ENCODE measurements at places on chromosomes 1 and 21.

DNA sequence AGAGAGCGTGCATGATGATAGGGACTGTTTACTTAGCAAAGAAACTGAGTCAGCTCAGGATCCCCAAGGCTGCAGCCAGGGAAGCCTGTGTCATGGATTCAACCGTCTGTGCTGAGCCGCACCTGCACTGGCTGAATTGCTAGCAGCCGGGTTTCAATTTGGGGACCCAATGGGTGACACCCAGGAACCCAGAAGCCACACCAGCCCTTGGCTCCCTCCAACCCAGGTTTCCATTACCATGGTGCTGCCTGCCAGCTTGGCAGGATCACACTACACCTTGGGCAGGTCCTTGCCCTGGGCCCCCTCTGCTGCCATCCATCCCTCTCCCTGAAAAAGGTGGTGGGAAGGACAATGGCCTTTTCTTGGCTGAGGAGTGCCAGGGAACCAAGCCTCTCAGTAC lies 64.0 kb upstream of the CLDN14 start:
- no peak for DNase-seq

- DNase-seq = no peak
These were observed 375.7 kb downstream of the ST6GALNAC3 start for GRCh38 chr1:76450229-76450628.

- no peak for DNase-seq
These were observed 39.1 kb downstream of the PTPRU start for GRCh38 chr1:29275435-29275834.

- DNase-seq = no peak
These were observed 8.9 kb downstream of the GABRD start for GRCh38 chr1:2027961-2028583.

- no peak for DNase-seq
These were observed 12.1 kb downstream of the PLOD1 start for GRCh38 chr1:11946647-11947046.

DNA sequence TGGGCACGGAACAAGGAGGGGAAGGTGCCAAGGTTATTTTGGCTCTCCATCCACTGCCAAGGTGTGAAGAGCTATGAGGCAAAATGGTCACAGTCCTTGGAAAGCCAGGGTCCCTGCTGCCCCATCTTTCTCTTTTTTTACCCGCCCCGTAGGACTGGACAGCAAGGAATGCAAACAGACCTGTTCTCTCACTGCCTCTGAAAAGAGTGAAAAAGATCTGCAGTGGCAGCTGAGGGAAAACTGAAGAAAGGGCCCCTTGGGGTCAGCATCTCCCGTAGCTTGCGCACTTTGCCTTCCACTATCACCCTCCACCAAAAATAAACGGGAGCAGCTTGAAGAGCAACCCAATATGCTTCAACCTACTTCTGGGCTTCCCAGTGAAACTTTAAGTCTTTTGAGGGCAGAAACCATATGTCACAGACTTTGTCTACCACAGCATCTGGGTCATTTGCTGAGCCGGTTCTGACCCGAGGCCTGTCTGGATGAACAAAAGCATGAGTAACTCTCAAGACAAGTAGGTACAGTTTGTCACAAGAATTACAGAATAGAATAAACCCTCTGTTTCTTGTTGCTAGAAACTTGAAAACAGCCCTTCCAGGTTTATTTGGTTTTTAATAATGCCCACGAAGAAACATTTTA lies 9.4 kb upstream of the KIF14 start:
- no peak for DNase-seq

GRCh38 chr1:156750711-156751450 lies 594 bp downstream of the HDGF start:
- DNase-seq = no peak

DNA sequence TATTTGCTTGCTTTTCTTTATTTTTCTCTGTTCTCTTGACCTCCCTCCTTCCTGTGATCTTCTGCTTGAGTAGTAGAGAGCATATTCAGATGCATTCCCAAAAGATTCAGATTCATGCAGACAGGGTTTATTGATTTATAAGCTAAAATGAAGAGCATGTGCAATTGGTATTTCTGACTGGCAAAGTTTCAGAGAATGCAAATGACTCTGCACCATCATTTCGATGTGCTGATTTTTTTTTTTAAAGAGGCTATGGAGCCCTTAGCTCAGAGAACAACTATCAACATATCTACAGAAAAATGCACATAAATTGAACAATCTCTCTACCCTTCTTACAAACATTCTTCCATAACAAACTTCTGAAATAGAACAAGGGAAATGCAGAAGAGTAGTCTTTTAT lies 312.0 kb downstream of the VAV3 start:
- no peak for DNase-seq

- no peak for DNase-seq
These were observed 21.2 kb upstream of the ADAR start for GRCh38 chr1:154629061-154629674.

GRCh38 chr1:66346873-66347272 lies 187.1 kb upstream of the SGIP1 start:
- DNase-seq = no peak

DNA sequence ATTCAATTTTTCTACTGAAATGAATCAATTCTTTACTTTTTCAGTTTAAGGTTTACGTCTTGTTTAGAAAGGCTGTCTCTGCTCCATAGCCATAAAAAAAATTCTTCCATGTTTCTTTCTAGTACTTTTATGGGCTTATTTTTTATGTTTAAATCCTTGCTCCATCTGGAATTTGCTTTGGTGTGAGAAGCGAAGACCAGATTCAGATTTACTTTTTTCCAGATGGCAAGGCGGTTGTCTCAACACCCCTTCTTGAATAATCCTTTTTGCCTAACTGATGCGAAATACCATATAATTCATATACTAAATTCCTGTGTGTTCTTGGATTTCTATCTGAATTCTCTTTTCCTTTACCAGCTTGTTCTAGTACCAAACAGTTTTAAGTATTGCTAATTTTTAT lies 101.5 kb downstream of the C1orf94 start:
- DNase-seq = no peak

DNA sequence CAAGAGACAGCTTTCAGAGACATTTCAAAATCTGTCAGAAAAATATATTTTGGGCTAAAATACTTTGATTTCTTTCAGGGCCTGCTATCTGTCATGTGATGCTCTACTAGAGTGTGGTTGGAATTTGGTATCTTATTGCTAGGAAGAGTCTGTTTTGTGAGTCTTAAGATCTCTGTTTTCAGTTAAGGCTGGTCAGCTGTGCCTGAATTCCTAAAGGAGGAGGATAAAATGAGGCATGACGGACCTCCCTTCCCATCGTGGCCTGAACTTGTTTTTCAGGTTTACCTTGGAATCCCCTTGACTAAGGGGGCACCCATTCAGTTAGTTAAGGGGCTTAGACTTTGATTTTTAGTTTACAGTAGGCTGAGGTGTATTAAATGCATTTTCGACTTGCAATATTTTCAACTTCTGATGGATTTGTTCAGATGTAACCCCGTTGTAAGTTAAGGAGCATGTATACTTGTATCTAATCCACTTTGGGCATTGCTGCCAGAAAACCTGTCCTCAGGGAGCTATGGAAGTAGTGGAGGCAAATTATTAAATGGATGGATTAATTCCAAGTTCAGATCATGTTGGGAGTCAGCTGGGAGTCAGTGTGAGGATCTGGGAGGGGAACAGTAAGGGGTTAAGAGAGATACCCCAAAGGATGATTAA lies 18.3 kb downstream of the CAPN2 start:
- no peak for DNase-seq

DNA sequence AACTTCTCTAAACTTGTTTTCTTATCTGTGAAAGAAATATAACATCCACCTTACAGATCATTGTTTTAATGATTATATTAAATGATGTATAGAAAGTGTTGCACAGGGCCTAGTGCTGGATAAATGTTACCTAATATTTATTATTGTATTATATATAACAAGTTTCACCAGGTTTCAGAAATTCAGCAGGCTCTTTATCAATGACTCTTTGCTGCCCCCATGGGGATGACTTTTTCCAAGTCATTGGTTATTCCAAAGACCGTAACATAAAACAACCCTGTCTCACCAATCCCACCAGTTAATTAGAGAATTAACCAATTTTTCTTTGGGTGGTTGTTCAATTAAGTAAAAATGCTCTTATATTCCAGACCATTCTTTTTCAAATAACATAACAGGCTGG lies 7.3 kb upstream of the DEDD start:
- DNase-seq = no peak

DNA sequence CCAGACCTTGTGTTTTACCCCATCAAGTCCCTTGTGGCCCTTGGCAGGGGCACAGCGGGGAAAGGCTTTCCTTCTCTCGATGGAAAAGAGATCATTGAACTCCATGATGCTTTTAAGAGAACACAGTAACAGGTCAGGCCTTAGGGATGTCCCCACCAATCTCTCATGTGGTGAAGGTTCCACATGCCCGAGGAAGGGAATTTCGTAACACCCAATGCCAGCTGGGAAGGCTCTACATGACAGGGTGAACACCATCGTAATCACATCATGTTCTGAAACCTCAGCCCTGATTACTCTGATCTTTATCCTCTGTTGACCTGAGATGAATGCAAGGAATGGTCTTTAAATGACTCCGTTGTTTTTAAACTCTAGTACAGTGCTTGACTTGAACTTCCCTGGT lies 105.5 kb upstream of the SPAG17 start:
- DNase-seq = no peak

DNA sequence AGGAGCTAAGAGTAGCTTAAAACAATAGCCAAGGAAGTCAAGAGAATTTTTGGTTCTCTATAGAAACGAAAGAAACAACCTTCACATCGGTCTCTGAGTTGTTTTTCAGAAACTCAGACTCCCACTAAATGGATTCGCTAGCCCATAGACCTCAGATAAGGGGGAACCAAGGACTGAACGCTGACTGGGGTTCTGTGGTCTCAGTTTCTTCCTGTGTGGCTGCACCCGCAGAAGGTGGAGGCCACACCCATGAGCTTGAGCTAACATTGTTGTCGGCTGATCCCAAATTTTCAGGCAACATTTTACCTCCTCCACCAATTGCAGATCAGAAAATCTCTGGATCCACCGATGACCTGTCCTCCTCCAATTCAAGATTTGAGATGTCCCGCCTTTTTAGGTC lies 456.1 kb downstream of the AJAP1 start:
- no peak for DNase-seq

- DNase-seq = no peak
These were observed 581.4 kb downstream of the USP25 start for GRCh38 chr21:16311229-16311628.

GRCh38 chr1:40650075-40650474 lies 15.4 kb downstream of the RIMS3 start:
- no peak for DNase-seq

DNA sequence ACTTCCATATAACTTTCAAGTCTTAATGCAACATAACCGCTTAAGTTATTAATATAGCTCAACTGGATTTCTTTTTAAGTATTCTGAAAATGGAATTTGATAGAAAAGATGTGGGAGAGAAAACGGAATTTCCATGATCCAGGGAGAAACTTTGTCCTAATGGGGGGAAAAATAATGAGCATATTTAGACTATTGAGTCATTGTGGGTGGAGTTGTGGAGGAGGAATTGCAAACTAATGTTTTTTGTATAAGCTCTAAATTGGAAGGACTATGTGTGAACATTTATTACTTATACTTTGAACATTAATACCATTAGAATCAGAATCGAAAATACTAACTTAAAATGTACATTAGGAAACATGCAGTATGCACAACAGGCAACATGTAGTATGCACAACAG lies 159.9 kb upstream of the NEGR1 start:
- DNase-seq = no peak

DNA sequence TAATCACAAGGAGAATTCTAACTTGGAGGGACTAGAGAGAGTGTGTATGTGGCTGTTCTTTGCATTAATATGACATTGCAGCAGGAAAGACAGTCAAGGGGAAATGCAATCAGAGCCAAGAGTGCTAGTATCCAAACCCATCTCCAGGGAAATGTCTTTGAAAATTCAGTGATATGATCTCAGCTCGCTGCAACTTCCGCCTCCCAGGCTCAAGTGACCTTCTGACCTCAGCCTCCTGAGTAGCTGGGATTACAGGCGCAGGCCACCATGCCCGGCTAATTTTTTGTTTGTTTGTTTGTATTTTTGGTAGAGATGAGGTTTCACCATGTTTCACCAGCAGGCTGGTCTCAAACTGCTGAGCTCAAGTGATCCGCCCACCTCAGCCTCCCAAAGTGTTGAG lies 16.3 kb downstream of the VASH2 start:
- no peak for DNase-seq

- no peak for DNase-seq
These were observed 549.7 kb upstream of the ADGRL4 start for GRCh38 chr1:79556189-79556588.

DNA sequence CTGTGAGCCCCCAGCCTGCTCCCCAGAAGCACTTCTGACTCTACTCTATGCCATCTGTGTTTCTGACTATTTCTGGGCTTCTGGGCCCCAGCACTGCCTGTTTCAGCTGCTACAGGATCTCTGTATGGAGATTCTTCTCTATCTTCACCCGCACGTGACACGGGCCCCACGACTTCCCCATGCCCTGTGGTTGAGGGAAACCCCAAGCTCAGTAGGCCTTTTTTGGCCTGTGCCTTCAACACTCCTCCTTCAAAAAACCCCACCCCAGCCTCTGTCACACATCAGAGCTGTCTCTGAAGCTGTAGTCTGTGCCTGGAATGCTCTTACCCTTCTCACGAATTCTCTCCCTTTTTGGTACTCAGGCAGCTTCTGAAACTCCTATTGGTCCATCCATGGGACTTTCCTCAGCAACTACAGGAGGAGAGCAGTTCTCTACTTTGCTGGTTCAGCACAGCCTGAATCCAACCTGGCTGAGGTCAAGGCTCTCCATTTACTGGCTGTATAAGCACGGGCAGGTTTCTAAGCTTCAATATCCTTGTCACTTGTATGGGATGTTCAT lies 2.0 kb upstream of the NID1 start:
- DNase-seq = no peak

DNA sequence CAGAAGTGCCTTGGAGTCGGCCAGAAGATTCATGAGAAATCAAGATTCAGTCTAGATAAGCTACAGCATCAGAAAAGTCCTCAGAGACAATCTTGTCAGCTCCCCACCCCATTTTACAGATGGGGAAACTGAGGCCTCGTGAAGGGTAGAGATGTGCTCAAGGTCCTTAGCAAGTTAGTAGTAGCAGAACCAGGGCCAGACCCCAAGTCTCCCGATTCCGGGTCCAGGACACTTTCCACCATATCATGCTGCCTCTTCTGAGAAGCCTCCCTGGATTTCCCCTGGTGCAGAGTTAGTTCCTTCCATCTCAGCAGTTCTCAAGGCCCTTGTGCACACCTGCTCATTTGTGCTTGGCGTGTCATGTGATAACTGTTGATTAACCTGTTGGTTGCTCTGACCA lies 91.5 kb upstream of the ACTL8 start:
- DNase-seq = no peak

DNA sequence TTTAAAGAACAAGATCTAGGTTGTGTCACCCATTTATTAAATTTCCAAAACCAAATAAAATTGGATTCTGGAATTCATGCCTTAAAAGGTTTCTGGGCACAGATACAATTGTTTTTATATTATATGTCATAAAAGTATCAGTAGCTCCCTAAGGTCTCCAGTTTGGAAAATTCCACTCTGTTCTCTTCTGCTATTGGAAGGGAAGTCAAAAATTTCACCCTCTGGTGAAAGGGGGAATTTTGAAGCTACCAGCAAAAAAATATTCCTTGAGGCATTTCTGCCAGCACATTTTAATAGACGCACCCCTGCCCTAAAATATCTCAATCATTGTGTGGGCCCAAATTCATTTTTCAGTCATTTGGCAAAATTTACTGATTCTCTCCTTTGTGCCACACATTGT lies 285.7 kb upstream of the SGIP1 start:
- DNase-seq = no peak

Measured in esophagus squamous epithelium (tissue), 5 donors.